SHP77 (cell line): ENCODE measurements at places on chromosomes 6 and 20.

GRCh38 chr20:37669062-37669772, 24.6 kb upstream of the CTNNBL1 start:
- DNase-seq, result no peak

DNA sequence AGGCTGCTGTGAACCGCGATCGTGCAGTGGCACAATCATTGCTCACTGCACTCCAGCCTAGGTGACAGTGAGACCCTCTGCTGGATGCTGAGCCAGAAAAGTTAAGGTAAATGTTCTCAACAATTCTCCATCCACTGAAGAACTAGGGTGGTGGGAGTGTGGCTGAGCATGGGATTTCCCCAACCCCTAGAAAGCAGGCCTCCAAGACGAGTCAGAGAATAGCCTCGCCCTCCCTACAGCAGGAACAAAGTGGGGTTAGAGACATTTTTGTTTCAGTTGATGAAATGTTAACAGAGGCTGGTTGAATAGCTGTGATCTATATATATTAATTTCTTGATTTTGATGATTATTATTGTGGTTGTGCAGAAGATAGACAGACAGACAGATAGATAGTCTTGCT, 6.1 kb upstream of the ALDH8A1 start:
- DNase-seq, result no peak

DNA sequence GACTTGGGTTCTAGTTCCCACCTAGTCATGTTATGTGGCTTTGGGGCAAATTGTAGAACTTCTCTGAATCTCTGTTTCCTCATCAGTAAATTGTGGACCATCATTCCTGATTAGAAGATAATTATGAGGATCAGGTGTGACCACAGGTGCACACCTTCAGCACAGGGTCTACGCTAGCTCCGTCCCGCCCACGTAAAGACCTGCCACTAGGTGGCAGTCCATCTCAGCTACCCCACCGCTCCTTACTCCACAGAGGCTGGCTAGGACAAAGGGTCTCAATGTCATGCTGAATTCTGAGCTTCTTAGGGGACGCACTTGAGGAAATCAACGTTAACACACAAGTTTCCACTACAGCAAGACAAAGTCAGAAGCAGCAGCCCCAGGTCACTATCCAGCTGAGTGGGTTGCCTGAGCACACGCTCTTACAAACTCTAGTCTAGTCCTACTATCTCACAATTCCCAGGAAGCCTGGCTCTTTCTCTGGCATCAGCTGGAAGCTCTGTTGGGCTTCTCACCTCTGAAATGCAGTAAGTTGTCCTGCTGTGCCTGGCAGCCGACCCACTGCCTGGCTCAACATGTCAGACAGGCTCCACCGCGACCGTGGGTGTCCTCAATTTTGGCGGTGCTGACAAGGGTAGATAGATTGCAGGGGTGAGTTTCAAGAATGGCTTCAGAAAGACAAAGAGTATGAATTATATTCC, 2.0 kb upstream of the PLCG1 start:
- no peak for DNase-seq

GRCh38 chr6:35496841-35497570, at the start of gene TEAD3:
Gene TEAD3 (minus strand): TSS chr6:35497079.
- no peak for DNase-seq

- DNase-seq, result peak; percentile 16
Observed at GRCh38 chr6:113651120-113651519, 206.0 kb upstream of the MARCKS start.

DNA sequence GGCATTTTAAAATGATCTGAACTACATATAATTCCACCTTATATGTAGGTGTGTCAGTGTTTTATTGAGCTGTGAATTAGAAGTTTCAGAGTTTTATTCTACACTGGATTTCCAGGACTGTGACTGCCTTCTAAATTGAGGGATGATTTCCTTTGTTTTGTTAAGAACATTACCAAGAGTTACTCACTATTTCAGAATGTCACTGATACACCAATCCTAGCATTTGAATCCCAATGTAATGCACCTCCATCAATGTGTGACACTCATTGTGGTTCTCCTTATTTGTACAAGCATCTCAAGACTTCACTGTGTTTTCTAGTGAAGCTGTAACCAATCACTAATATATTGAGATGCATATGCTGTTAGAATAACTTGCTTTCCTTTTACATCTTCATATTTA, 86.8 kb downstream of the PLCB1 start:
- no peak for DNase-seq

DNA sequence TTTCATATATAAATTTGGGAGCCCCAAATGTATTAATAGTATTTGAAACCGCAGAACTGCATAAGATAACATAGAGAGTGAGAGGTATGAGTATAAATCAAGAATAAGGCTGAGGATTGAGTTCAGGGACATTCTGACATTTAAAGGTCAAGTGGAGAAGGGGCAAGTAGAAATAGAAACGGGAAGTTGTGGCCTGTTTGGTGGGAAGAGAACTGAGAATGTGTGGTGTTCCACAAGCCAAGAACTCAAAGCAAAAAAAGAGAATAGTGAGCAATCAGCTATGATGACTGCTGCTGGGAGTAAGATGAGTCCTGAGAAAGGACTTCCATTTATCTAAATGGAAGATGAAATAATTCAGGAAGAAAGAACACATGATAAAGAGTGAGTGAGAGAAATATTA, 418.4 kb downstream of the CD109 start:
- no peak for DNase-seq

GRCh38 chr6:45624228-45624627, 246.5 kb upstream of the SUPT3H start:
- DNase-seq, result no peak

GRCh38 chr6:2101213-2101612, 144.2 kb downstream of the GMDS start:
- no peak for DNase-seq

GRCh38 chr6:32637219-32637880, at the start of gene HLA-DQA1:
Gene HLA-DQA1 (plus strand): TSS chr6:32637406. CDS start chr6:32637459, 53 bp downstream.
- DNase-seq, result no peak

DNA sequence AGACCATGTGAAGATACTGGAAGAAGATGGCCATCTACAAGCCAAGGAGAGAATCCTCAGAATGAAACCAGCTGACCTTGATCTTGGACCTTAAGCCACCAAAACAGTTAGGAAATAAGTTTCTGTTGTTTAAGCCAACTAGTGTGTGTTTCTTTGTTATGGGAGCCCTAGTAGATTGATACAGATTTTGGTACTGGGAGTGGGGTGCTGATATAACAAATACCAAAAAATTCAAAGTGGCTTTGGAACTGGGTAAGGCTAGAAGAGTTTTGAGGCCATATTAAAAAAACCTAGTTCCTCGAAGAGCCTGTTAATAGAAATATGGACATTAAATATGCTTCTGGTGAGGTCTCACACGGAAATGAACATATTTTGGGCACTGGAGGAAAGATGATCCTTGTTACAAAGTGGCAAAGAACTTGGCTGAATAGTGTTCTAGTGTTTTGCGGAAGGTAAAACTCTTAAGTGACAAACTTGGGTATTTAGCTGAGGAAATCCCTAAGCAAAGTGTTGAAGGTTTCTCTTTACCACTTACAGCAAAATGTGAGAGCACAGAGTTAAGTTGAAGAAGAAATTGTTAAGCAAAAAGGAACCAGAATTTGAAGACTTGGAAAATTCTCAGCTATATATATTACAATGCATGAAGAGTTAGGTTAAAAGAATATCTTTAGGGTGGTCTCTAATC, 55.1 kb upstream of the CD83 start:
- DNase-seq, result no peak

DNA sequence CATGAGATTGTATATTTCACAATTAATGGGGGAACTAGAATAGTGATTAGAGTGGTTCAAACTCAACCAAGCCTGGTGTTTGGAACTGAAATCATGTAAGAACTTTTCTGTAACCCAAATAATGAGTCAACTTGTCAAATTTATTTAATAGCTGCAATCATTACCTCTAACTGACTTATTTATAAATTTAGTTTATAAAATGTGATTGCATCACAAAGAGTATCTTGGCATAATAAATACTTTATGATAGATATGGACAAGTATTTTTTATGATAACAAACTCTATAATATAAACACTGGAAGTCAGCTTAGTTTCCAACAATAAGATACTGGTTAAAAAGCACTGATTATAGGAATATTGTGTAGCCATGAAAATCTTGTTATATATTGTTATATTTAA, 319.1 kb downstream of the RIMS1 start:
- DNase-seq, result no peak

GRCh38 chr6:134414793-134415192, 96.9 kb upstream of the SGK1 start:
- no peak for DNase-seq

- DNase-seq, result no peak
Observed at GRCh38 chr6:85364344-85364743, 85.5 kb upstream of the NT5E start.
